ENCODE measurements at places on chromosomes 6 and 20.

DNA sequence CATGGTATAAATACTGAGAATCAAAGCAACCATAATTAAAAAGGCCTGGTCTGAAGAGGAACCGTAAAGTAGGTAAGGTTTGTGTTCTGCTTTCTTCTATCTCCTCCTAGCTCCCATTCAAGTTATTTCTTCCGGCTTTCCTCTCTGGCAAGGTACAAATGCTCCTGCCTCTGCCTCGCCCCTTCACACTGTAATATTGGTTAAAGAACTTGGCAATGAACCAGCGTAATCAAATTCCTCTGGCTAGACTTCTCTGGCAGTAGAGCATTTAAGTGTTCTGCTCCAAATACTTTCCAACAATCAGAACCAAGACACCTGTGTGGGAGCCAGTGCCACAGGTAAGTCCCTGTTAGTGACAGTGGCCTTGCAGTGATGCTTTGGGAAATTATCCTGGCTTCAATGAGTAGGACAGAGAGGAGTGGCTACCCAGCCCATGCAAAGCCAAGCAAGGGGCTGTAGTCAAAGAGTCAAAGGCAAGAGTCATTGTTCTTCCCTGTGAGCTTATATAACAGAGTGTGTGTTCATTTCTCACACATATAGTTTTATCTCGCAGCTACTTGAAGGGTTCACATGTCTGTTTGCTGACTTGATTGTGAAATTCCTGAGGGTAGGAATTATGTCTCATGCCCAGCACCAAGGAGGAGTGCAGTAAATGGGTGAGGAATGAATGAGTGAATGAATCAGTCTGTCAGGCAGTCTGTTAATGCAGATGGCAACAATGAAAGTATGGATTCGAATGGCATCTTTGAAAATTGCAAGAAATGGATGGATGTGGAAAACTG, 329.3 kb downstream of the NRN1 start:
- DNase-seq = peak; percentile 28

GRCh38 chr6:105250533-105250932, 70.7 kb upstream of the POPDC3 start:
- DNase-seq = no peak

- no peak for DNase-seq
Measured at GRCh38 chr20:36604952-36605398, 604 bp upstream of the RAB5IF start.

DNA sequence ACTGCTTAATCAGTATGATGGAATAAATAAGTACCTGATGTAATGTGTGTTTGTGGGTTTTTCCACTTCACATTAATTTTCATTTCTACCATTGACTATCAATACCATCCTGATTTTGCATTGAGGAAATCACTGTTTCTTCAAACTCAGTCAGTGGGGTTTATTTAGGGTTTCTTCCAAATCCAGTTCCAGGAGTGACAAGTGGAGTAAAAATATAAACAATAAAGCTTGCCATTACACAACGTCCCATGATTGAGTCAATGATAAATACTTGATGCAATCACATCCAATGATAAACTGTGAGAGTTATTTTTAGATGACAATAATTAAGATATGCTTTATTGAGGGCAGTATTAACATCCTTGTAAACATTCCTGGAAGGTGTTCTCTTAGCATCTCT, 1037.4 kb upstream of the GJE1 start:
- no peak for DNase-seq

DNA sequence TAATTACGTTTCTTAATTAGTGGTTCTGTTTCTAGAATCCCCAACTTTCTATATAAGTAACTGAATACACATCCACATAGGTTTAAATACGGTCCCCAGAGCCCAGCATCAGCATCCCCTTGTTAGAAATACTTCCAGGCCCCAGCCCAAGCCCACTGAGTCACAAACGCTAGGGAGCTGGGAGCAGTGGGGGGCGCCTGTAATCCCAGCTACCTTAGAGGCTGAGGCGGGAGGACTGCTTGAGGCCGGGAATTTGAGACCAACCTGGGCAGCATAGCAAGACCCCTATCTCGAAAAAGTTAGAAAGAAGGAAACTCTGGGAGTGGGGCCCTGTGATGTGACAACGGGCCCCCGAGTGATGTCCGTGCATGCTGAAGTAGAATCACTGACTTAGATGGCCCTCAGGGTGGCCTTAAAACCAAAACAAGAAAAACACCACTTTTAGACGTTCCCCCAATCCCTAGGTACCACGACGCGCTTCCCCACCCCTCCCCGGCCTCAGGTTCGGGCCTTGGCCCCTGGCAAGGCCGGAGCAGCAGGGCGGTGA, 1.3 kb upstream of the PPP1R3G start:
- no peak for DNase-seq

DNA sequence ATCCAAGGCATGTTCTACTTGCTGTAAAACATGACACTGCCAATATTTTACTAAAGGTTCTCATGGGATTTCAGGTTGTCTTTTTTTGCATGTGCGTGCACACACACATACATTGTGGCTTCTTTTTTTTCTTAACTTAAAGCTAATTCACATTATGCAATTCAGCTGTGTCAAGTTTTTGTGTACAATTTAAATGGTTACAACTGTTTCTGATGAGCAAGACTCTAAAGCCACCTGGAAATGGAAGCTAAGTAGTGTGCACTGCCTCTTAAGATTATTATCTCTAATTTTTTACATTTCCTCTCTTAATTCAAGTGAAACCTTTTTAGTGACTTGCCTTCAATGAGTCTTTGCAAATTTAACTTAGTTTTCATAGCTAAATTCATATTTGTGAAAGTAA, 75.3 kb downstream of the TULP4 start:
- no peak for DNase-seq

- no peak for DNase-seq
Measured at GRCh38 chr20:4913147-4913546, 88.2 kb downstream of the SLC23A2 start.

GRCh38 chr6:111764238-111765175, 108.7 kb downstream of the FYN start:
- peak; percentile 58 for DNase-seq

- DNase-seq = no peak
Measured at GRCh38 chr6:109760208-109760607, 69.1 kb downstream of the FIG4 start.

GRCh38 chr6:153129873-153130514, 1.1 kb downstream of the RGS17 start:
- DNase-seq = peak; percentile 18

DNA sequence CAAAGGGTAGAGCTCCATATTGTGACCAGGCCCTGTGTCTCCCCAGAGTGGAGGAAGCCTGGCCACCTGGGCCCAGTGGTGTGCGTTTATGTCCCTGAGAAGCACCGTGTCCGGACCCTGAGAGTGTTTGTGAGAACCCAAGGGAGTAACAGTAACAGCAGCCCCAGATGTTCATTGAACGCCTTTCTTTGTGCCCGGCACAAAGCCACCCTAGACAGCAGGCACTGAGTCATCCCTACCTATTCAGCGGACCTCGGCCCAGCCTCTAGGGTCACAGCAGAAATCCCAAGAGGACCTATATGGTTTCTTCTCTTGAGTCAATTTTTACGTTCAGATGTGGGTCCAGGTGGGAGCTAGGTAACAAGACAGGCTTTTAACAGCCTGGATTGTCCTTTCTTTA, 24.5 kb downstream of the BCAS4 start:
- DNase-seq = no peak

DNA sequence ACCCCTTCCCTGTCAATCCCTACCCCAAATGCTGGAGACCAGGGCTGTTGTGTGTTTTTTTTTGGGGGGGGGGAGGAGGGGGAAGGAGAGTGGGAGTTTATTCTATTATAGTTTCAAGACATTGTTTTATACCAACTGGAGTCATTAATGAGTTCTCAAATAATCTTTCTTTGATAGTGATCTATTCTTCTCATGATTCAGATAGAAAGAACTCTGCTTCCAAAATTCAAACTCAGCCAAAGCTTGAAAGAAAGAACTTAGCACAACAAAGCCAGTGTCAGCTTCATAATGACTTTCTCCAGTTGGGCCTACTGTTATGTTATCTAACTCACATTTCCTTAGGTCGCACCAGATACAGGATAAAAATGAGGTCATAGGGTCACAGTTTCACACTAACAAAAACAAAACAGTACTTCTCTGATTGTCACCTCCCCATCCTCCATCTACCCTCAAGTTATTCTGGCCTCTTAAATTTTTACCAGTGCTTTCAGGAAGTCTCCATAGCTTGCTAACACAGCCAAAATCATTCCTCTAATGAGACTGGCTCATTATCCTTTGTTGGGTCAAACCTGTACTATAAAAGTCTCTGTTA, 19.0 kb upstream of the MAP3K7 start:
- no peak for DNase-seq

- DNase-seq = no peak
Measured at GRCh38 chr6:114713690-114714089, 370.9 kb upstream of the HS3ST5 start.

- DNase-seq = no peak
Measured at GRCh38 chr20:46175127-46175494, 57.0 kb downstream of the CD40 start.

GRCh38 chr6:114281496-114281895, 61.3 kb downstream of the HS3ST5 start:
- DNase-seq = no peak

- DNase-seq = no peak
Measured at GRCh38 chr6:56488281-56488680, 154.4 kb downstream of the DST start.

DNA sequence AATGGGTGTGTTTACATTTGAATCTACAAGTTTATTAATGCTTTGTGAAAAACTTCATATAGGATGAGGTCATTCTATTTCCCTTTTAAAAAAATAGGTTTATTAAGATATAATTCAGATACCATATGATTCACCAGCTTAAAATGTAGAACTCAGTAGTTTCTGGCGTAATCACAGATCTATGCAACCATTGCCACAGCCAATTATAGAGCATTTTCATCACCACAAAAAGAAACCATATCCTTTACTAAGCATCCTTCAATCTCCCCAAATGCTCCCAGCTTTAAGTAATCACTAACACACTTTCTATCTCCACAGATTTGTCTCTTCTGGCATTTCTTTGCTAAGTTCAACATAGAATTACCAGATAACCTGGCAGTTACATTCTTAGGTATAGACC, 137.2 kb downstream of the PTPRT start:
- no peak for DNase-seq

- DNase-seq = no peak
Measured at GRCh38 chr20:9260027-9260426, 191.1 kb downstream of the PLCB4 start.

GRCh38 chr20:555976-556385, 12.4 kb upstream of the CSNK2A1 start:
- DNase-seq = no peak

- DNase-seq = peak; percentile 70
Measured at GRCh38 chr6:129748212-129748900, 38.4 kb upstream of the ARHGAP18 start.

- no peak for DNase-seq
Measured at GRCh38 chr20:37852666-37853065, 50.3 kb upstream of the VSTM2L start.

GRCh38 chr6:169793408-169793807, 42.0 kb downstream of the ERMARD start:
- DNase-seq = no peak

DNA sequence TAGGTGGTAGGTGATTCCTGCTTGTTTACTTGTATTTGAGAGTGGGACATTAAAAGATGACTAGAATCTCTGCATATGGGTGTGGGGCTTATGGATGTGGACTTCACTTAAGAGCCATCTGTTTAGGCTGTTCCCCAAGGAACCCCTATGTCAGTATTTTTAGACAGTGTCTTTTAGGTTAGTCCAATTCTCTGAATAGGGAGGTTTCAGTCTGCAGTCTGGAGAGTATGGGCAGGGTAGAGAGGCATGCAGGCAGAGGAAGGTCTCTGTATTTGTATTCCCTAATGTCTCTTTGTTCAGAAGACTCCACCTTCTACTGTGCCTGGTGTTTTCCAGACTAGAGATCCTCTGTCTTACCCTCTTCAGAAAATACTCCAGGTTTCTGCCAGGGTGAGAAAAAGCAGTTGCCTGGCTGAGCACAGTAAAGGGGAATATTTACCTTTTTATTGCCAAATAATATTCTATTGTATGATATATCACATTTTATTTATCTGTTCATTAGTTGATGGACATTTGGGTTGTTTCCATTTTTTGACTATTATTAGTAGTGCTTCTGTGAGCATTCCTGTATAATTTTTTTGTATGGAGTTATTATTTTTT, 19.1 kb downstream of the SLX4IP start:
- DNase-seq = no peak

DNA sequence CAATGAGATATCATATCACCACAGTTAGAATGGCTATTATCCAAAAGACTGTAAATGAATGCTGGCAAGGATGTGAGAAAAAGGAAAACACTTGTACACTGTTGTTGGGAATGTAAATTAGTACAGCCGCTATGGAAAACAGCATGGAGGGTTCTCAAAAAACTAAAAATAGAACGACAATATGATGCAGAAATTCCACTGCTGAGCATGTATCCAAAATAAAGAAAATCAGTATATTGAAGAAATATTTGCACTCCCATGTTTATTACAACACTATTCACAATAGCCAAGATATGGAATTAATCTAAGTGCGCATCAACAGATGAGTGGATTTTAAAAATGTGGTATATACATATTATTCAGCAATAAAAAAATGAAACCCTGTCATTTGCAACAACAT, 898.9 kb upstream of the MAN1A1 start:
- DNase-seq = no peak

DNA sequence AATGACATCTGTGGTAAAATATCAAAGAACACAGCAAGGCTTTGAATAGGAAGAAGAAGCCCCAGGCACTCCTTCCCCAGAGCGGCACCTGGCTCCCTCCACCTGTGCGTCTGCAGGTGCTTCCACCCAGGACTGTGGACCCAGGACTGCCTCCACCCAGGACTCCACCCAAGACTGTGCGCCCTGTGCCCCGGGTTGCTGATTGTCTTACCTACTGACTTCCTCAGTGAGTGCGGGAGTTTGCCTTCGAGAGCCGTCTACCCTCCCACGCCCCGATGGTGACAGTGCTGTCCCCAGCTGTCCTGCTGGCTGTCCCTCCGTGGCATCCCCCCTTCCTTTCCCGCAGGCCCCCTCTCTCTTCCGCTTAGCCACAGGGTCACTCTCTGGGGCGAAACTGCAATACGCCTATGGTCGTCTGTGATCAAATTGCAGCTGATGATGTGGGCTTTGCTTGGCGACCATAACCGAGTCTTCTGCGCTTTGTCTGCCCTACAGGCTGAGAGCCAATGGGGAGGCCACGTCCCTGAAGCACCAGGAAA, 52.1 kb downstream of the IRF4 start:
- DNase-seq = no peak

GRCh38 chr6:70479236-70479635, 65.9 kb downstream of the FAM135A start:
- DNase-seq = peak; percentile 35

DNA sequence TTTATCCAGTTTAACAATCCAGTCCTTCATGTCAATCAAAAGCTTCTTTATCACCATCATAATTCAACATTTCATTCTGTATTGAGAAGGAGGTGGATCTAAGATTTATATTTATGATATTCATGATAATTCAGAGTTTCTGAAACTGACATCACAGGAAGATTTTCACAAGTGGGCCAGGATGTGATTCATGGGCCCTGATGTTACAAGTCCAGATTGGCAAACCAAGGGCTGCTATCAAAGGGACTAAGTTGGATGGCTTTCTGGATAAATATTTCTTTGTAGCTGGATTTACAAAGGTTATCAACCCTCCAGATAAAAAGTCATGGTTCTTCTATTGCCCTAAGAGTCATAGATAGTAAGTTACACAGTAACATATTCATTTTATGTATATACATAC, 866.5 kb downstream of the KIF16B start:
- no peak for DNase-seq

GRCh38 chr6:165689699-165690098, 26.7 kb upstream of the PDE10A start:
- peak; percentile 28 for DNase-seq

GRCh38 chr6:117157448-117157847, 107.9 kb upstream of the VGLL2 start:
- DNase-seq = no peak

- DNase-seq = no peak
Measured at GRCh38 chr20:38194971-38195504, 30.0 kb upstream of the TGM2 start.

Data from fibroblast of skin of scalp (primary cell).